Choroid plexus epithelial cell (primary cell): ENCODE measurements at places on chromosomes 11 and 22.
A peak's percentile ranks its signal among the peaks of the same experiment; 100 is the strongest.

- DNase-seq = no peak
Observed at GRCh38 chr22:17370026-17370765, 936 bp downstream of the CECR2 start.

DNA sequence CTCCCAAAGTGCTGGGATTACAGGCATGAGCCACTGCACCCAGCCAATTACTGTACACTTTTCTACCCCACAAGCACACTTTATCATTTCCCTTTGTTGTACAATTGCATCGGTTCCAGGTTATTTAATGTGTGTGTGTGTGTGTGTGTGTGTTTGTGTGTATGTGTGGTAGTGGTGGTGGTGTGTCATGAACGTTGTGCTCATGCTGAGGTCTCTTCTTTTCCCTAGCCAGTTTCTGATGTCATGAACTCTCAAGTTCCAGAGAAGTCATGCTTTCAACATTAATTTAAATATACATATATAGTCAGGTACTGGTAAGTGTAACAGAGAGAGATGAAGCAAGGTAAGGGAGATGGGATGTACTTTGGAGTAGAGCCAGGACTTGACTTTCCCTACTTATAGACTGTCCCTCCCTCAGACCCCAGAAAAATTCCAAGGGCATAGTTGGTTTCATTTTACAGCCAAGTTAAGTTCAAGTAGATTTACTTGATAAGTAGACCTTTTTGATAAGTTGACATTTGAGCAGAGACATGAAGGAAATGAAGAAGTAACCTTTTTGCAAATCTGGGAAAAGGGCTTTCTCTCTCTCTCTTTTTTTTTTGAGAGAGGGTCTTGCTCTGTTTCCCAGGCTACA lies 42.7 kb downstream of the WEE1 start:
- no peak for DNase-seq

- peak; percentile 38 for DNase-seq
Observed at GRCh38 chr11:12547953-12548650, 126.1 kb upstream of the TEAD1 start.

DNA sequence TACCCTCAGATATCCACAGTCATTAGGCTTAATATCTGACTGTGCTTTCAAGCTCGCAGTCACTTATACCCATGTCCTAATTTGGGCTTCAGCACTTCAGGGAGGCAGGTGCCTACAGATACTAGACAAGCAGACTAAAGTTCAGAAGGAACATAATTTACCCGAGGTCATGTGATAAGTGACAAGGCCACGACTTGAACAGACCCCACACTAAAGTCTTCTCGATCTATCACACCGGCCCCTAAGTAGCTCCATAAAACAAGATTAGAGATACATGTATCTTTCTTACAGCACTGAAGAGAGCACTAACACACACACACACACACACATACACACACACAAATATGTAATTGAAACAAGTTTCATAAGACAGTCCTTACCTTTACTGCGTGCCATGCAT lies 32.6 kb downstream of the TOM1 start:
- no peak for DNase-seq

GRCh38 chr11:75147191-75147874 lies 3.6 kb upstream of the SLCO2B1 start:
- DNase-seq = no peak

GRCh38 chr11:110303414-110303826 lies 7.0 kb upstream of the RDX start:
- DNase-seq = no peak

- DNase-seq = no peak
Observed at GRCh38 chr11:4074266-4074665, 20.3 kb upstream of the RRM1 start.

- no peak for DNase-seq
Observed at GRCh38 chr11:61983419-61983818, 16.0 kb upstream of the FTH1 start.

- DNase-seq = no peak
Observed at GRCh38 chr22:38602166-38602565, 32.2 kb upstream of the DMC1 start.

DNA sequence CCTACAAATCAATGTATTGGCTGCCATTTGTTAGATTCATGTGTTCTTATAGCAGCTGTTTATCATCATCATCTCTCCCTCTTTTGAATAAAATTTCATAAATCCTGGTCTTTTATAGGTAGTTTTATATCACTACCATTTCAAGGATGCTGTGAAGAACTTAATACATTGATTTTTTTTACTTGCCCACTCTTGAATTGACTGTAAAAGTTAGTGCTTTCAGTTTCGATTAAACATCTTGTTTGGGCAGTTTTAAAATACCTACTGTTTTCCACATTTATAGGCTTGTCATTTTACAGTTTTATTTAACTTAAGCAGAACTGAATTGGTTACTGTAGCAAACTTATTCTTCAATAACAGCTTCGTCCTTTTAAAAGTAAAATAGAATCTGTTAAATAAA lies 59.5 kb downstream of the TTC17 start:
- no peak for DNase-seq

DNA sequence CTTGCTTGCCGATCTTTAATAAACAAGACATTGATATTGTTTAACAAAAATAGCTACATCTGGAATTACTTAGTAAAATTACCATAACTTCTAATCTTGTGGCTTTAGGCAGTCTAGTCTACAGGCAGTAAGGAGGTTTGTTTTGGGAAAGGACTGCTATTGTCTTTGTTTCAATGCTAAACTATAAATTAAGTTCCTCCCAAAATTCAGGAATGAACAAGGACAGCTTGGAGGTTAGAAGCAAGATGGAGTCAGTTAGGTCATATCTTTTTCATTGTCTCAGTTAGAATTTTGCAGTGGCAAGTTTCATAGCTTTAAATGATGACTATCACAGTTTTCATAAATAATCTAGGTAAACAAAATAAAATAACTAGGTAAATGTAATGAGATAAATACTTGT lies 36.1 kb upstream of the INCENP start:
- DNase-seq = no peak

GRCh38 chr11:86499723-86500129 lies 125.0 kb downstream of the CCDC81 start:
- no peak for DNase-seq

- no peak for DNase-seq
Observed at GRCh38 chr22:25061134-25061533, 108.6 kb downstream of the KIAA1671 start.

- peak; percentile 57 for DNase-seq
Observed at GRCh38 chr22:40567106-40567505, 69.4 kb downstream of the MRTFA start.
